OCI-M1 (cell line): ENCODE measurements at places on chromosomes 7 and 10.

- DNase-seq: no peak
Measured at GRCh38 chr7:111873963-111874690, 311.8 kb upstream of the IMMP2L start.

DNA sequence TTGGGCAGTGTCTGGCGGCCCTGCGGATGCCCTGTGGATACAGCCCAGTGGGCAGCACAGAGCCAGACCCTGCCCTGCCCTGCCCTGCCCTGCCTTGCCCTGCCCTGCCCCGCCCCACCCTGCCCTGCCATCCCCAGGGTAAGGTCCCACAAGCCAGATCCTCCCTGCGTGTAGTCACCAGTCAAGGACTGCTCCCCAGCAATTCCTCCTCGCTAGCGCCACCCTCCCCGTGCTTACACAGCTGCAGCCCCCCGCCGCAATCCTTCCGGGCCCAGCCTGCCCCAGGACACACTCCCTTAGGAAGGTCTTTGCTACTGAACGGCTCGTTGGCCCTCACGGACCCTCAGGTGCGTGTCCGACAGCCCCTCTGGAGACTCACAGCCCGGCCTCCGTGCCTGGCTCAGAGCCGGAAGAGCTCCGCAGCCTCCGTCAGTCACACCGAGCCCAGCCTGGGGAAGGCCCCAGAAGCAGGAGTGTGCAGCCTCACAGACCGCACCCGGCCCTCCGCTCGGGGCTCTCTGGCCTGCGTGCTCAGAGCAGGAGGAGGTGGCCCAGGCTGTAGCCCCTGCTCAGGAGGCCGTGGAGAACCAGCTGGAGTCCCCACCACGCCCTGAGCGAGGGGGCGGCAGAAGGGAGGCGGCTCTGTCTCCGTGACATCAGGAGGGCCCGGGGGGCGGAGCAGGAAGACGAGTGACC, 68.3 kb downstream of the PWWP2B start:
- DNase-seq: no peak

DNA sequence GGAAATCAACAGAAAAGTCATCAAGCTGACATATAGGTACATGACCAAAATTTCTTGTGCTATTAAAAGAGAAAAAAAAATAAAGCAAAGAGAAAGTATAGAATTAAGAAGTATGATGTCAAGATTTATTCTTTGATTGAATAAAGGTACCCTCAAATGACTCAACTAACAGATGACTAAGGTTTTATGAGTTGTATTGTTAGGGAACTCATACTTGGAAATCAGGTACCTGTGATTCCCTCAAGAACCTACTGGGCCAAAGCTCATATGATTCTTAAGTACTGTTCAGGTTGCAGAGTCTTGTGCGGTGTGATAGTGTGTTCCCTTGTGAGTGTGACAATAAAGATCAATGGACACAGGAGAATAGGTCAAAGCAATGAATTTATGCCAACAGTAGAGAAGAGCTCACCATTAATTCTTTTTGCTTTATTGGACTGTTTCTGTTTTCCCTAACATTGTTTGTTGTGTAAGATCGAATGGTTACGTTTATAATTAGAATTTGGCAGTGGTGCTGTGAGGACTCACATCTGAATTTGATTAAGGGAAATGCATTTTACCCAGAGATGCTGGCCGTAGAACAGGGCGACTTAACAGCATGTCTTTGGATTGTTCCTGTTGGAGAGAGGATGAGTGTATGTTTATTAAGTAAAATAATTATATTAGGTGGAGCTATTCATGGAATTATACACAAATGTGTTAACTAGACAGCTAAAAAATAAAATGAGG, 293.2 kb upstream of the SEMA3D start:
- DNase-seq: no peak

DNA sequence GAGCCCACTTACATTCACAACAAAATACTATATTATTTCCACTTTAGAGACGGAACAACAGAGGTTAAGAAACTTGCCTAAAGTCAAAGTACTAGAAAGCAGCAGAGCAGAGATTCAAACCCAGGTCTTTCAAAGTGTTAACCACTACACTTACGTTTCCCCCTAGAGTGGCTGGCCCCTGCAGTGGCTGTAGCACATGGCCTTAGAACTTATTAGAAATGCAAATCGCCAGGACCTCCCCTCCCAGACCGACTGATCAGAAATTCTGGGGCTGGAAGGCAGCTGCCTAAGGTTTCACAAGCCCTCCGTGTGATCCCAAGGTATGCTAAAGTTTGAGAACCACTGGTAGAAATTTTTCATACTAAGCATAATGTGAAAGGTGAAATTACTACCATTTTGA, 8.1 kb downstream of the MPP7 start:
- no peak for DNase-seq

- no peak for DNase-seq
Measured at GRCh38 chr10:2897619-2898508, 169.5 kb upstream of the PFKP start.

DNA sequence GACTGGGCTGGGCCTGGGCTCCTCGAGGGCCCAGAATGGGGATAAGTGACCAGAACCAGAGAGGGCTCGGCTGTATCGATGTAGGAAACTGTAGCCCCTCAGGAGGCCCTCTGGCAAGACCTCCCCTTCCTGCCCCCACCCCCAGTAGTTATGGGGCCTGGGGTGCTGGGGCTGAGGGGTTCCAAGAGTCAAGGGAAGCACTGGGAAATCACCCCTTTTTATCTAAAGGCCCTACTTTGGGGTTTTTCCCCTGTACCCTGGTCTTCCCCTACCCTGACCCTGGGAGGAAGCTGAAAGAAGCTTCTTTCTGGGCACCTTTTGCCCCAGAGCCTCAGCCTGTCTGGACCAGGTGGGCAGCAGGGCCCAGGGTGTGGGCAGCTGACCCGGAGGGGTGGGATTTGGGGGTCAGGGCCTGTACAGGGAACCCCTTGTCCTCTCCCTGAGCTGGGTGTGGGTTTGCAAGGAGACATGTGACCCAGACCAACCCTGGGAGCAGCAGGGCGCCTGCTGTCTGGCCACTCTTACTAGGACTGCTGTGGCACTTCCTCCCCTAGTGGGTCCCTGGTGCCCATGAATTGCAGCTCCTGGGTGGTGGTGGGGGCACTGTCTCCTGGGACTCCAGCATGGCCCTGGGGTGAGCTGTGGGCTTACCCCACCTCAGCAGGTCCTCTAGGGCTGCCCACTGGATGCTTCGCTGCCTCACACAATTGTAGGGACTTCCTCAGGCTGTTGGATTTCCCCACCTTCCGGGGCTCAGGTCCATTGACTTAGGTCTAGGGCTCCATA, 1.5 kb downstream of the IRF5 start:
- no peak for DNase-seq

DNA sequence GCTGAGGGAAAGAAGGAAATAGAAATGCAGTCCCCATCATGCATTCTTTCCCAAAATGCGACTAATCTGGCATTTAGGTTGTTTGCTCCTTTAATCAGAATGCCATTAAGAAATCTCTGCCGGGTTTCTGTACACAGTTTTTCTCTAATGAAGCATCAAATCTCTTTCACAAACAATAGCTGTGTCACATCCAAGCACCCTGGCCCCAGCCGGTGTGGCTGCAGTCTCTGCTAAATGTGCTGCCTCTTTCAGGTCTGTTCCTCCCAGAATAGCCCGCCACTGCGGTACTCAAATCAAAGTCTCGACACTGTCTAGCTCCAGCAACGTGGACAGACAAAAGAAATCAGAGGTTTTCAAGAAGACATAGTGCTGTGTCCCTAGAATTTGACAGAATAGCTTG, 343.8 kb downstream of the KCNMA1 start:
- DNase-seq: no peak

GRCh38 chr10:22159180-22159579, 58.6 kb downstream of the EBLN1 start:
- DNase-seq: peak; percentile 44

GRCh38 chr10:110423650-110424049, 74.1 kb upstream of the DUSP5 start:
- DNase-seq: no peak

- no peak for DNase-seq
Measured at GRCh38 chr7:47720141-47720906, 138.4 kb upstream of the TNS3 start.

DNA sequence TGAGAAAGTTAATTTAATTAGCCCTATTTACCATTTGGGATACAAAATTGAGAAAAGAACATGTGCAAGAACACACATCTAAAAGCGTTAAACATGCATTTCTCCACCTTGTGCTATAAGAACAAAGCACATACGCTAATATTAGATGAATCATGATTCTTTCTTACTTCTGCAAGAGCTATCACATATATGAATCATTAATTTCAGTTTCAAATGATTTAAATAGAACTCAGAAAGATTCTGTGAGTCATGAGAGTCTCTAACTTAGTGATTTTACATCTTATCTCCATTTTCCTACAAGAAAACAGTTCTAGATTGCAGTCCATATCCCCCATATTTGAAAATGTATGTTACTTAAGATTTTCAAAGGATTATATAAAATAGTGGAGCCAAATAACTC, 173.9 kb downstream of the RNLS start:
- no peak for DNase-seq

GRCh38 chr10:24906372-24906771, 46.0 kb downstream of the PRTFDC1 start:
- DNase-seq: no peak

- no peak for DNase-seq
Measured at GRCh38 chr10:12974078-12974477, 27.4 kb downstream of the CCDC3 start.

GRCh38 chr7:129824291-129825208, 128.2 kb downstream of the UBE2H start:
- DNase-seq: peak; percentile 19

GRCh38 chr10:72574636-72575035, 51.2 kb downstream of the MICU1 start:
- DNase-seq: no peak

DNA sequence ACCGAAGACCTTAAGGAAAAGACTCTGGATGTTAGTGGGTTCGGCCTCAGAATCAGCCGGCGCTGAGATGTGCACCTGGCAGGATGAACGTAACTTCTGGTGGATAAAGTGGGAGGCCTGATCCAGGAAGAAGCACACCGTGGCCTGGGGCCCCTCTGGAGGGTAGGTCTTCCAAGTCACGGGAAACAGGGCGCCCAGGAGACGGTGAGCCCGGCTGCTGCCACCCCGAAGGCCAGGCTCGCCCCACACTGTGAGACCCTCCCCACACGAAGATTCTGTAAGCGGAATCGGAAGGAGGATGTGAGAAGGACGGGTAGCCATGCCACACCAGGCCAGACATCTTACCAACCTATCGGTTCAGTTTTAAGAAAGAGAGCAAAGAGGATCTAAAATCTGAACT, 279.0 kb downstream of the DNAJB6 start:
- no peak for DNase-seq
